ENCODE measurements at places on chromosomes 7 and 10.

DNA sequence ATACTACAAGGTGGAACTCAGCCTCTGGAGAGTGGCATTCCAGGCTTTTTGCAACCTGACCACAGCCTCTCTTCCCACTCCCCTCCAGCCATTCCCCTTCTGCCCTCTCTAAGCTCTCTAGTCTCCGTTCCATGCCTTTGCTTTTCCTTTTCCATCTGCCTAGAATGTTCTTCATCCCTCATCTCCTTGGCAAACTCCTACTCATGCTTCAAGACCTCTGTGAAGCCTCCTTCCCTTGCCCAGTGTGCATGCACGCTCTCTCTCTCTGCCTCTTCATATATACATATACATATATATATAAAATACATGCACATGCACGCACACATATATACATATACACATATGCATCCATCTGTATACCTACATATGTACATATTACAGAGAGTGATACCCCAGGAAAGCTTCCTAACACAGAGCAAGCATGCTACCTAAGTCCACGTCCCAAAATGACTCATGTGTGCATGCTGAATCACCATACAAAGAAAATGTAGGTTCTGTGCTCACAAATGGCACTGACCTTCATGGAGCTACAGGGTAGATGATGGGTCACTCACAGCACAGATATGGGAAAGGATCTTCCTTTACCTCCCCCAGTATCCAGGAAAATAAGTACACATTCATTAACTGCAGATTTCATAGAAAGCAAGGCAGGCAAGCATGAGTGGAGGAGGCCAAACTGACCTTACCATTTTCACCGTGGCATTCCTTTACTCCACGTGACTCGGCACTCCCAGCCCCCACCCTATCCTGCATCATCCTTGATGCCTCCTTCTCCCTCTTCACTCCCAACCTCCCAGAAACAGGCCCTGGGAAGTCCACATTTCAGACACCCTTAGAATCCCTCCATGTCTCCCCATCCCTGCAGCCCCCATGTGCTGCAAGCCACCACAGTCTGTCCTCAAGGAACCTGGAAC, 238.4 kb upstream of the ZMIZ1 start:
- no peak for DNase-seq

DNA sequence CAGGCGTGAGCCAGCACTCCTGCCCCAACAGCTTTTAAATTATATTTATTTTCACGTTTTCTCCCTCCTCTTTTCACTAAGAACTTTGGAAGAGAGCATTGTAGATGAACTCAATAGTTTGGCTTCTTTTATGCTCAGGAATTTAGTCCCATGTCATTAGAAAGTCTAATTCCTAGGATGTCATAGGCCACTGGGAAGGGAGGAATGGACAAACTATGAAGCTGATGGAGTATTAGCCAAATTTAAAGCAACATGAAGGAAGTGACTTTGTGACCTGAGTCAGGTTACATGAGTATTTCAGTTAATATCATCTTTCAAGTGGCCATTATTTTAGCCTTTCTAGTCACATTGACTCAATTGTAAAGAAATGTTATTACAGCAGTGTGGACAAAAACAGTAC, 18.0 kb upstream of the OPN4 start:
- DNase-seq = no peak

- DNase-seq = no peak
Measured at GRCh38 chr7:108134486-108134885, 4.3 kb upstream of the LAMB4 start.

- no peak for DNase-seq
Measured at GRCh38 chr10:45155784-45156183, 155.1 kb downstream of the ZNF22 start.

DNA sequence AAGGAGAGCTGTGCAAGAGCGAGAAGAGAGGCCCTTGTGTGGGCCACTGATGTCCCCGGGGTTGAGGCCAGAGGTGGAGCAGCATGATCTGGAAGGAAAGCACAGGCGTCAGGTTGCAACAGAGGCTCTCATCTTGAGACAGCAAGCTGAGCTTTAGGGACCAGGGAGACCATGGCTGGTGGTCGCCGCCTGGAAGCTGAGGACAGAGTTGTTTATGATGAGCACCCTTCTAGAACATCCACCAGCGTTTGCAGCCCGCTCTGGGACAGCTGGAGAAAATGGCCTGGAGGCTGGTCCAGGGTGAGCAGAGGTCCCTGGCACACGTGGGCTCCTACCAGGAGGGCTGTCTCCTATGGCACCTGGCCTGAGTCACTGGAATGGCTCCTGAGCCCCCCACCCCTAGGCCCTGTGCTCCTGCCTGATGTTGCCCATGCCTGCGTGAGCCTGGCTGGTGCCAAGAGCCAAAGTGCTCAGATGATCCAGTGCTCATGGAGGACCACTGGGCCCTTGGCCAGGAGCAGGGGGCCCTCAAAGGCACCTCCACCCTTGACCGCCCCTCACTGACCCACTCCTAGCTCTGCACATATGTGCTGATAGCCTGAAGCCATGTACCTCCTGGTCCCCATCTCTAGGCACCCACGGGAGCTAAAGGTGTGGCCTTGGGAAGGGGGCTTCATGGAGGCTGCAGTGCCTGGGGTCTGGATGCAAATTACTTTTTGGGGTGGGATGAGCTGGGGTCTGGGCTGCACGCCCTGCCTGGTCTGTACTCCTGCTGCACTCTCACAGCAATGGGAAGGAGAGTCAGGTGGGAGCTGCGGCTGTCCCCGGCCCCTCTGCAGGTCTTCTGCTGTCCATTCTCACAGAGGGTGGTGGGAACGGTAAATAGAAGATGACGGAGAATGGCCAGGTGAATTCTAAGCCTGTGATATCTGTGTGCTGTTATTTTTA, 40.1 kb upstream of the RET start:
- DNase-seq = peak; percentile 80

DNA sequence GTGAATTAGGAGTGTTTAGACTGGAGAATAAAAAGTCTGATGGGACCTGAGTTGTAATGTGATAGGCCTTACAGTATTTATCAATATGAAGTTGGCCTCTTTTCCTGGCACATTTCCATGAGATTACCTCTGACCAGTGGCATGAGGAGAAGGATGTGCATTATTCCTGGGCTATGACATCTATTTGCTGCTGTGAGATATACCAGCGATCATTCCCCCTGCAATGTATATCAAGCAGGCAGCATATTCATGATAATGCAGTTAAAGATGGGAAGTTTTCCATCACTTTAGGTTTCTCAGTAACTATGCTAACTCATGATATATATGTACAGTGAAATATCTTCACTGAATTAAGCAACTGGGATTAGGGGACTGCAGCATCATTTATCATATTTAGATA, 142.8 kb upstream of the MBL2 start:
- DNase-seq = no peak
